ENCODE measurements at places on chromosomes 5 and 9. TPM values are rescaled to one million over a fixed set of nuclear protein-coding genes. Genes with fewer than 3 reads are reported as not detected.

The CDH10 gene
- not detected for polyA plus RNA-seq

The KCNV2 gene
- polyA plus RNA-seq = not detected

- no peak for DNase-seq
- H3K4me1 ChIP-seq = no peaks in the 10 kb centered on the region
- no peaks in the 10 kb centered on the region for H3K36me3 ChIP-seq
- H3K27me3 ChIP-seq = peaks cover 8% of the 10 kb centered on the region
- no peak overlapping the region for H3K27ac ChIP-seq
Observed at GRCh38 chr5:140828362-140828737, 590 bp downstream of the PCDHA6 start.

DNA sequence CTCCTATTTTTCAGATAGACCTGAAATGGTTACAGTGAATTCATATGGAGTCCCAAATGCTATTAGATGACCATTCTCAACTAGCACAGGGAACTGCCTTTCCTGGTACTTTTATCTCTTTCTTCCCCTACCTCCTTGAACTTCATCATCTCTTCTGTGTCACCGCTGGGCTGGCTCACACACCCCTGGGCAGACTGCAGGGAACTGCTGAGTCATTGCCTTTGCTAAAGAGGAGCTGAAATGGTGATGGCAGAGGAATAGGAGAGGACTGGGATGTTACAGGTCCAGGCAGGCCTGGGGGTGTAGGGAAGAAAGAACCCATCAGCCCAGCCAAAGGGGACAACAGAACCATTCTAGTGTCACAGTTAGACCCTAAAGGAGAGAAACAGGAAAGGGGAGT, 322.3 kb downstream of the ASTN2 start:
- H3K27me3 ChIP-seq = no peaks in the 10 kb centered on the region
- H3K27ac ChIP-seq = no peak overlapping the region
- no peaks in the 10 kb centered on the region for H3K4me1 ChIP-seq
- no peak for DNase-seq
- no peaks in the 10 kb centered on the region for H3K36me3 ChIP-seq
- H3K4me3 ChIP-seq = no peak overlapping the region

- no peak for DNase-seq
- H3K4me3 ChIP-seq = no peak overlapping the region
- H3K27me3 ChIP-seq = no peaks in the 10 kb centered on the region
- H3K27ac ChIP-seq = no peak overlapping the region
- H3K36me3 ChIP-seq = no peaks in the 10 kb centered on the region
- no peaks in the 10 kb centered on the region for H3K4me1 ChIP-seq
Observed at GRCh38 chr9:84993105-84993504, 323.6 kb downstream of the NTRK2 start.

DNA sequence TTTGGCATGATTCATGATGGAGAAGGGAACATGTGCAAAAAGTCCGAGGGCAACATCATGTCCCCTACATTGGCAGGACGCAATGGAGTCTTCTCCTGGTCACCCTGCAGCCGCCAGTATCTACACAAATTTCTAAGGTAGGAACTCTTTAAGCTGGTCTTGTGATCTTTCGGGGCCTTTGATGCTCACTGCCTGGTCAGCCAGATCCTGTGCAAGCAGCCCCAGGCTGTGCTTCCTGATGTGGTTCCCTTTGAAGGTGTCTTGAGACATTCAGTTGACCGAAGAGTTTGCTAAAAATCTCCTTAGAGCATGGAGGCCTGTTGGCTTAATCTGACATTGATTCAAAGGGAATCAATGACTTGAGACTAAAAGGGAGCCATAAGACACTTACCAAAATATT, 60.0 kb downstream of the ADAMTS16 start:
- H3K27ac ChIP-seq = no peak overlapping the region
- no peak for DNase-seq
- H3K4me3 ChIP-seq = no peak overlapping the region
- no peaks in the 10 kb centered on the region for H3K36me3 ChIP-seq
- H3K27me3 ChIP-seq = no peaks in the 10 kb centered on the region
- no peaks in the 10 kb centered on the region for H3K4me1 ChIP-seq

DNA sequence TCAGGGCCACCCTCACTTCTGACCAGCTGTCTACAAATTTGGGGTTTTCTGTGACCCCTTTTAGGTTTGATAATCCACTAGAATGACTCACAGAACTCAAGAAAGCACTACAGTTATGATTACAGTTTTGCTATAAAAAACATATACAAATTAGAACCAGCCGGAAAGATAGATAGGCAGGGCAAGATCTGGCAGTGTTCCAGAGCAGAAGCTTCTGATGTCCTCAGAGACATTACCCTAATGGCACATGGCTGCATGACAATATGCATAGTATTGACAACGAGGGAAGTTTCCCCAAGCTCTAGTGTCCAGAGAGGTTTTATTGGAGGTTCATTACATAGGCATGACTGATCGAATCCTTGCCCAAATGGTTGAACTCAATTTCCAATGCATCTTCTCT, 158.1 kb downstream of the RAB3C start:
- no peak for DNase-seq
- H3K4me1 ChIP-seq = no peaks in the 10 kb centered on the region
- no peaks in the 10 kb centered on the region for H3K36me3 ChIP-seq
- no peaks in the 10 kb centered on the region for H3K27me3 ChIP-seq

DNA sequence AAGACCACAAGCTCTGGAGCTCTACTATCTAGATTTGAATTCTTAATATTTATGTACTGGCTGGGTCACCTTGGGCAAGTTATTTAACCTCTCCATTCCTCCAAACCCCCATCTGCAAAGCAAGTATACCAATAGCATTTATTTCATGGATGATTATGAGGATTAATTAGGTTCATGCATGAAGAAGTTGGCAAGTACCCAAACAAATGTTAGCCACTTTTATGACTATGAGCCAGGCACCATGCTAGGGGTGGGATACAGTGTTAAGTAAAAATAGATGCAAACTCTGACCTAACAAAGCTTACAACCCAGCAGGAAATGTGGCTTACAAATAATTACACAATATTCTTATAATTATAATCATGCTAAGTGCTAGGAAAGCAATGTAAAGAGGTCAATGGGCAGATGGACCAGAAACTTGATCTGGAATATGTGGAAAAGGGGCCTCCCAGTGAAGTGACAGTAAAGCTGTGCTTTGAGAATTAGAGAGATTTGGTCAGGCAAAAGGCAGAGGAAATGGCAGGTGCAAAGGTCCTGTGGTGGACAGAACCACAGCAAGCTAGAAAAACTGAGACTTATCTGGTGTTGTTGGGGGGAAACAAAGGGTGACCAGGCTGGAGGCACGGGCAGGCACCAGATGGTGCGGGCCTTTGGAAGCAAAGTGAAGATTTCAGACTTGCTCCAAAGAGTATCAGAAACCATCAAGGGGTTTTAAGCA, 525.2 kb upstream of the TRPC7 start:
- no peak overlapping the region for H3K27ac ChIP-seq
- no peak overlapping the region for H3K4me3 ChIP-seq
- H3K27me3 ChIP-seq = no peaks in the 10 kb centered on the region
- DNase-seq = no peak
- H3K36me3 ChIP-seq = no peaks in the 10 kb centered on the region

- no peaks in the 10 kb centered on the region for H3K36me3 ChIP-seq
- H3K4me3 ChIP-seq = no peak overlapping the region
- H3K27ac ChIP-seq = no peak overlapping the region
- DNase-seq = no peak
- H3K4me1 ChIP-seq = no peaks in the 10 kb centered on the region
- H3K27me3 ChIP-seq = no peaks in the 10 kb centered on the region
Observed at GRCh38 chr5:155554500-155554899, 540.9 kb downstream of the KIF4B start.

- no peak for DNase-seq
- no peaks in the 10 kb centered on the region for H3K27me3 ChIP-seq
- no peaks in the 10 kb centered on the region for H3K36me3 ChIP-seq
- no peaks in the 10 kb centered on the region for H3K4me1 ChIP-seq
Observed at GRCh38 chr5:165809914-165810313, 2304.5 kb downstream of the MAT2B start.

DNA sequence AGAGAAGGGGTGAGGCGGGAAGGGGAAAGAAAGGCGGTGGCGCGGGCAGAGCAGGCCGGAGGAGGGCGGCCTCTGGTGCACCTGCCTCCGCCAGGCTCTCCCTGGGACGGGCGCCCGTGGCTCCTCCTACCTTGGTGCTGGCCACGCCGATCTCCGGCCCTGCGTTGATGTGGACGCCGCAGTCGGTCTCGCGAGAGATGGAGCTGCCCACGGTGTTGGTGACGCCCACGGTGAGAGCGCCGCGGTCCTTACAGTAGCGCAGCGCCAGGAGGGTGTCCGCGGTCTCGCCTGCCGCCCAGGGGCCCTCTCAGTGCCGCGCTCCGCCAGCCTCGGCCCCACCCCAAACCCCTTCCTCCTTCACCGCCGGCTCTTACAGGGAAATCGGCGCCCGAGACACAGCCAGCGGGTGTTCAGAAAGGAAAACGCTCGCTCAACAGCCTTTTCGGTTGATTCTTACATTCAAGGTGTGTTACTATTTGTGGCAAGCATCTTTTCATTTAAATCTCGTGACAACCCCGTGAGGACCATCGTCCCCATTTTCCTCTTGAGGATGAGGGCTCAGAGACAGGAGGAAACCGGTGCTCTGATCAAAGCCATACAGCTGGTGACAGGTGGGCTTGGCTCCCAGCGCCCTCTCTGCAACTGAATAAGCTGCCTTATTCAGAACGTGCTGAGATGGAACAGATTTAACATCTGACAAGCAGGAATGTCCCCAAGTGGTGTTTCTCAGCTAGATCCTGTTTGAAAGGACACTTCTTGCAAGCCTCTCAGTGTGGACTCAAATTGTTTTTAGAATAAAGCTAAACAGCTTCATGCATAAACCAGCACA, 22.0 kb upstream of the MAPK9 start:
- DNase-seq = no peak
- no peaks in the 10 kb centered on the region for H3K4me1 ChIP-seq
- H3K4me3 ChIP-seq = peak overlapping the region; percentile 54

GRCh38 chr9:113973226-113973625, 97.1 kb downstream of the ZNF618 start:
- no peak for DNase-seq
- no peak overlapping the region for H3K4me3 ChIP-seq
- no peaks in the 10 kb centered on the region for H3K36me3 ChIP-seq
- no peak overlapping the region for H3K27ac ChIP-seq
- no peaks in the 10 kb centered on the region for H3K27me3 ChIP-seq

DNA sequence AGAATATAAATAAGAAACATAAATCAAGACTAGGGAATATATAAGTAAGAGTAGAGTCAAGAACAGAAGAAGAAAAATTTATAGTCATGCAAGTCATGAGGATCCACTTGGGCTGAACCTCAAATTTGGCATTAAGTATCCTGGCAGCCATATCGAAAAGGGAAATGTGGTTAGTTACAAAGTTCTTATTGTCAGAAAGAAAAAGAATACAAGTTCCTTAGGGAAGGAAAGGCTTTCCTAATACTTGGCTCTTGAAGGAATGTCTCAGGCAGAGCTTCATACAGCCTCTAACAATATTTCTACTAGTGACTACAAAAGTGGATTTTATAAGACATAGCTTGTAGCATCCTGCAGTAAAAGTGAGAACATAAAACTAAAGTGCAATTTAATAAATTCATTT, 45.4 kb downstream of the TMEM252 start:
- H3K36me3 ChIP-seq = peaks cover 4% of the 10 kb centered on the region
- H3K4me3 ChIP-seq = no peak overlapping the region
- no peak overlapping the region for H3K27ac ChIP-seq

- peaks cover 2% of the 10 kb centered on the region for H3K27me3 ChIP-seq
- H3K4me3 ChIP-seq = no peak overlapping the region
- H3K27ac ChIP-seq = no peak overlapping the region
- no peak for DNase-seq
- H3K4me1 ChIP-seq = no peaks in the 10 kb centered on the region
Observed at GRCh38 chr9:18477121-18477660, 3.2 kb downstream of the ADAMTSL1 start.

DNA sequence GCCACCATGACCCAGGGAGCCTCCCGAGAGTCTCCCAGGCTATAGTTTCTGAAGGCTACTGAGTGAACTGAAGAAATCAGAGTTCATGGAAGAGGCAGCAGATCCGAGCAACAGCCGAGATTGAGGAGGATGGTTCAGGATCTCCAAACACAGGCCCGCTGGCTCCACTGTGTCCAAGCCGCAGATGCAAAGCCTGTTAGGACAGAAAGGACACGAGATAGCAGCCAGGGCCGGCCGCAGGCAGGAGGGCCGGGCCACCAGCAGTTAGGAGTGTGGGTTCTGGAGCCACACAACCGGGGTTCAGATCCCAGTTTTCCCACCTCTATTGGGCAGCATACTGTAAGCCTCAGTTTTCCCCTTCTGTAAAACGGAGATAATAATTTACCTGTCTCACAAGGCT, 27.7 kb downstream of the NEK6 start:
- peak overlapping the region; percentile 26 for H3K27ac ChIP-seq
- no peaks in the 10 kb centered on the region for H3K27me3 ChIP-seq
- peaks cover 30% of the 10 kb centered on the region for H3K4me1 ChIP-seq
- DNase-seq = no peak
- H3K36me3 ChIP-seq = no peaks in the 10 kb centered on the region
- no peak overlapping the region for H3K4me3 ChIP-seq

GRCh38 chr5:101084353-101084752, 181.3 kb upstream of the ST8SIA4 start:
- DNase-seq = no peak
- H3K27me3 ChIP-seq = no peaks in the 10 kb centered on the region
- no peaks in the 10 kb centered on the region for H3K4me1 ChIP-seq
- no peak overlapping the region for H3K4me3 ChIP-seq
- no peak overlapping the region for H3K27ac ChIP-seq

GRCh38 chr5:9657819-9658218, 27.7 kb upstream of the TAS2R1 start:
- DNase-seq = no peak
- no peaks in the 10 kb centered on the region for H3K27me3 ChIP-seq
- no peak overlapping the region for H3K27ac ChIP-seq
- no peaks in the 10 kb centered on the region for H3K36me3 ChIP-seq
- H3K4me3 ChIP-seq = no peak overlapping the region

DNA sequence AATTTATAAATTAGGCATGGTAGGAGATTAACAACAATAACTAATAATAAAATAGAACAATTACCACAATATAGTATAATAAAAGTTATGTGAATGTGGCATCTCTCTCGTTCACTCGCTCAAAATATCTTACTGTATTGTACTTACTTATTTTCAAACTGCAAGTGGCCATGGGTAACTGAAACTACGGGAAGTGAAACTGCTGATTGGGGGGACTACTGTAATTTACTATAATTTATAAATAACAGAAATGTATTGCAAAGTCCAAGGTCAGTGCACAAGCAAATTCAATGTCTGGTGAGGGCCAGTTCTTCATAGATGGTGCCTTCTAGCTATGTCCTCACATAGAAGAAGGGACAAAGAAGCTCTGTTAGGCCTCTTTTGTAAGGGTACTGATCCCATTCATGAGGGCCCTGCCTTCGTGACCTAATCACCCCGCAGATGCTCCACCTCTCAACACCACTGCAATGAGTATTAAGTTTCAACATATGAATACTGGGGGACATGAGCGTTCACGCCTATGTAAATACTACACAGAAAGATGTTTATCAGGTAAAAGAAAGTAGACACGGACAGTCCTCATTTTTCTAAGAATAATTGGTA, 39.0 kb downstream of the KCNIP1 start:
- no peaks in the 10 kb centered on the region for H3K36me3 ChIP-seq
- no peaks in the 10 kb centered on the region for H3K4me1 ChIP-seq
- H3K27ac ChIP-seq = no peak overlapping the region
- DNase-seq = no peak
- H3K4me3 ChIP-seq = no peak overlapping the region

GRCh38 chr9:78030553-78031443, 813 bp downstream of the GNAQ start:
- peak overlapping the region; percentile 79 for H3K27ac ChIP-seq
- DNase-seq = peak; percentile 67
- H3K36me3 ChIP-seq = no peaks in the 10 kb centered on the region
- H3K27me3 ChIP-seq = no peaks in the 10 kb centered on the region
- H3K4me1 ChIP-seq = peaks cover 27% of the 10 kb centered on the region
